ENCODE measurements at places on chromosomes 5 and 9. TPM values are rescaled to one million over a fixed set of nuclear protein-coding genes. Genes with fewer than 3 reads are reported as not detected.

GRCh38 chr5:15320871-15321270 is 179.1 kb upstream of the FBXL7 start:
- peaks cover 6% of the 10 kb centered on the region for H3K4me1 ChIP-seq
- no peaks in the 10 kb centered on the region for H3K27me3 ChIP-seq
- peak overlapping the region; percentile 19 for H3K27ac ChIP-seq
- peak; percentile 58 for DNase-seq

DNA sequence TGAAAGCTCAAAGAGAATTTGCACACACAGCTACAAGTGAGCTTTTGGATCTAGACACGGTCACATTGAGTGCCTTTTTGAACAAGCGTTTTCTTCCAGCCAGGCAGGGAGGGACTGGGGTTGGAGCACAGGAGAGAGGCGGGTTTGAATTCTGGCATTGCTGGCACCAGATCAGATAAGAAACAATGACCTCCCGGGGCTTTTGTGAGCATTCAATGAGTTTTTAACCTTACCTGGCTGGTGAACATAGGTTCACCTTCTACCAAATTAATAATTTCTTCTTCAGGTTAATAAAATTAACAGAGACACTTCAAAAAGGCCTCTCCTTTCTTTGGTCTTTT is 312.9 kb upstream of the MSX2 start:
- no peak overlapping the region for H3K4me3 ChIP-seq
- peaks cover 9% of the 10 kb centered on the region for H3K4me1 ChIP-seq
- DNase-seq, result no peak
- no peak overlapping the region for H3K27ac ChIP-seq
- H3K27me3 ChIP-seq, result no peaks in the 10 kb centered on the region

GRCh38 chr5:125267636-125268248 is 521.3 kb upstream of the ZNF608 start:
- peaks cover 9% of the 10 kb centered on the region for H3K4me1 ChIP-seq
- peak overlapping the region; percentile 44 for H3K27ac ChIP-seq
- no peaks in the 10 kb centered on the region for H3K36me3 ChIP-seq
- no peak overlapping the region for H3K4me3 ChIP-seq
- DNase-seq, result no peak
- peaks cover 3% of the 10 kb centered on the region for H3K27me3 ChIP-seq

GRCh38 chr9:34403554-34404380 is 27.1 kb upstream of the MYORG start:
- DNase-seq, result peak; percentile 85
- H3K36me3 ChIP-seq, result peaks cover 7% of the 10 kb centered on the region
- no peak overlapping the region for H3K27ac ChIP-seq

GRCh38 chr5:61689153-61689846 is 357.2 kb downstream of the ZSWIM6 start:
- H3K27me3 ChIP-seq, result peaks cover 3% of the 10 kb centered on the region
- H3K4me3 ChIP-seq, result no peak overlapping the region
- no peak overlapping the region for H3K27ac ChIP-seq
- H3K36me3 ChIP-seq, result peaks cover 4% of the 10 kb centered on the region

DNA sequence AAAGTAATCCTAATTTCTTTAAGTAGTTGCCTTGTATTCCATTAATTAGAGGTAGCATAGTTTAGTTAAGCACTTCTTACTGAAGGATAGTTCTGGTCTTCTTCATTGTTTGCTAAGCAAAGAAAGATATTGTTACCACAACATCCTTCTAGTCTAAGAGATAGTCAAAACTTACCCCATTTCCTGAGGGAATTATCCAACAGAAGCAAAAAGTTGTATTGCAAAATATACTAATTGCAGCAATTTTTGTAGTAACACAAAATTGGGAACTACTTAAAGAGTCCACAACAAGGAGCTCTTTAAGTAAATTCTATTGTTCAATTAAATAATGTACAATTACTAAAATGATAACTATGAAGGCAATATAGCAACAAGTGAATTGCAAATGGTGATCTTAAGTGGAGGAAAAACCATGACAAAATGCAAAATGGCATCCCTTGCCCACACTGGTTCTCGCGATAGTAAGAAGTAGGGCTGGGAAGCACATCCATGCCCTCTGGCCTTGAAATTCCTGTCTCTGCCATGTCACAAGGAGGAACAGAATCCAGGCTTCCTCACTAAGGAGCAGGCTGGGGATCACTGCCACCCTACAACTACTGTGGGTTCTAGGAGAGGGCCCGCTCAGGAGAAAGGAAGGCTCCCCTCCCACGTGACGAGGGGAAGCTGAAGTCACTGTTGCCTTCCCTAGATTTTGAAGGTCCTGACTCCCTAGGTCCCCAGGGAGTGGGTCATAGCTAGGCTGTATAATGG is 23.3 kb upstream of the MEGF9 start:
- H3K27ac ChIP-seq, result no peak overlapping the region
- no peak overlapping the region for H3K4me3 ChIP-seq
- H3K4me1 ChIP-seq, result no peaks in the 10 kb centered on the region
- no peak for DNase-seq

DNA sequence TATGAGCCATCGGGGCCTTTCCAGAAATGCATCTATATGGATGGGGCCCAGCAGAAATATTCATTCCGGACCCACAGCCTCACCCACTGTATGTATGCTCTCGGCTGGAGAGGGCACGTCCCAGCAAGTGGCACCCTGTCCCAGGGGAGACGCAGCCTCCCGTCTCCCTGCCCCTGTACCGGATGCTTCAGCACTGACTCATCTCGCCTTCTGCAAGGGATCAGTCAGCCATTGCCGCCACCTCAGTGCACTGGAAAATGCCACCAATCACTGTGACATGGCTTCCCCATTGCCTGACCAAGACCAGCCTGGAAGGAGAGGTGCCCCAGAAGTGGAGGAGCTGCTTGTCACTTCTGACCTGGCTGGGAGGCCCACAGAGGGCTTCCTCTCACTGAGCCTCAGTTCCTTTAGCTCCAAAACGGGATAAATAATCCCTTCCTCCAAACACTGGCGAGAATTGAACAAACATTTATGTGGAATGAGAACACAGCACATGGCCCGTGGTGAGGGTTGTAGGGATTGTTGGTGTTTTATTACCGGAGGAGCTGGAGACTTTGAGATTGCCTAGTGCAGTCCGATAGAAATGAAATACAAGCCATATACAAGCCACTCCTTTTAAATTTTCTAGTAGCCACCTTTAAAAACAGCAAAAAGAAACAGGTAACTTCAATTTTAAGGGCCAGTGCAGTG is 43.9 kb upstream of the ORM1 start:
- H3K36me3 ChIP-seq, result no peaks in the 10 kb centered on the region
- peaks cover 9% of the 10 kb centered on the region for H3K4me1 ChIP-seq
- H3K27me3 ChIP-seq, result peaks cover 4% of the 10 kb centered on the region
- H3K27ac ChIP-seq, result no peak overlapping the region
- peak; percentile 7 for DNase-seq
- H3K4me3 ChIP-seq, result no peak overlapping the region

DNA sequence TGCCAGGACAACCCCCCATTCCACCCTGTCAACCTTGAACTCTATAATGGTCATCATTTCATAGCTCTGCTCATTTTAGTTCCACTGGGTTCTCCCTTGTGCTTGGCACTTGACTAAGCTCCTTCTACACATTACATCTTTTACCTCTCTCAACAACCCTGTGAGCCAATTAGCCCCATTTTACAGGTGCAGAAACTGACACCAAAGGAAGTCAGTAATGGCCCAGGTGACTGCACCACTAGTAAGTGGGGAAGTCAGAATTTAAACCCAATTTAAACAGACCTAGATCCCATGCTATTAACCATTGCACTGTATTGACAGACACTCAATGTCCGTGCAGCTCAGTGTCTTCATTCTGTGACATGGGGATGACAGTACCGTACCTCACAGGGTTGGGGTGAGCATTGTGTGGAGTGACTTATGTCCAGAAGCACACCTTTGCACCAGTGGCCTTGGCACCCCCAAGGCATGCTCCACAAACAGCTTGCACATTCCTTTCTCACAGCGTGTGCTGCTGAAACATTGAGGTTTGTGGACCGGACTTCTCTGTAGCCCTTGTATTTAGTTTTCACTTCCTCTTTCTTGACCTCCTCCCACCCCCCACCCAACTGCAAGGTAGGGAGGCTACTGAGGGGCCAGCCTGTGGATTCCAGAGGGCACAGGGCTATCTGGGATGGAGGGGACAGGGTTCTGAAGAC is 23.1 kb downstream of the IRF1 start:
- H3K27ac ChIP-seq, result no peak overlapping the region
- H3K27me3 ChIP-seq, result peaks cover 9% of the 10 kb centered on the region
- H3K4me1 ChIP-seq, result peaks cover 18% of the 10 kb centered on the region
- H3K4me3 ChIP-seq, result no peak overlapping the region

- H3K4me1 ChIP-seq, result no peaks in the 10 kb centered on the region
- H3K27me3 ChIP-seq, result no peaks in the 10 kb centered on the region
- no peak overlapping the region for H3K4me3 ChIP-seq
- H3K36me3 ChIP-seq, result no peaks in the 10 kb centered on the region
- no peak overlapping the region for H3K27ac ChIP-seq
Observed at GRCh38 chr5:119829341-119829740, 200.0 kb downstream of the FAM170A start.

ADGRD2 gene
- not detected for total RNA-seq

GRIN3A gene
- total RNA-seq, result 0.15 TPM

ZBTB26 gene
- total RNA-seq, result 10.2 TPM

ANKRD20A1 gene
- not detected for total RNA-seq

CAVIN4 gene
- total RNA-seq, result 32.9 TPM

SLC46A2 gene
- not detected for total RNA-seq

Data from glutamatergic neuron (in vitro differentiated cells).